ENCODE measurements at places on chromosomes 7 and 10.

GRCh38 chr10:77512219-77512578, 125.4 kb downstream of the KCNMA1 start:
- DNase-seq, result no peak

GRCh38 chr7:155763691-155764437, 48.4 kb downstream of the SHH start:
- DNase-seq, result peak; percentile 15

DNA sequence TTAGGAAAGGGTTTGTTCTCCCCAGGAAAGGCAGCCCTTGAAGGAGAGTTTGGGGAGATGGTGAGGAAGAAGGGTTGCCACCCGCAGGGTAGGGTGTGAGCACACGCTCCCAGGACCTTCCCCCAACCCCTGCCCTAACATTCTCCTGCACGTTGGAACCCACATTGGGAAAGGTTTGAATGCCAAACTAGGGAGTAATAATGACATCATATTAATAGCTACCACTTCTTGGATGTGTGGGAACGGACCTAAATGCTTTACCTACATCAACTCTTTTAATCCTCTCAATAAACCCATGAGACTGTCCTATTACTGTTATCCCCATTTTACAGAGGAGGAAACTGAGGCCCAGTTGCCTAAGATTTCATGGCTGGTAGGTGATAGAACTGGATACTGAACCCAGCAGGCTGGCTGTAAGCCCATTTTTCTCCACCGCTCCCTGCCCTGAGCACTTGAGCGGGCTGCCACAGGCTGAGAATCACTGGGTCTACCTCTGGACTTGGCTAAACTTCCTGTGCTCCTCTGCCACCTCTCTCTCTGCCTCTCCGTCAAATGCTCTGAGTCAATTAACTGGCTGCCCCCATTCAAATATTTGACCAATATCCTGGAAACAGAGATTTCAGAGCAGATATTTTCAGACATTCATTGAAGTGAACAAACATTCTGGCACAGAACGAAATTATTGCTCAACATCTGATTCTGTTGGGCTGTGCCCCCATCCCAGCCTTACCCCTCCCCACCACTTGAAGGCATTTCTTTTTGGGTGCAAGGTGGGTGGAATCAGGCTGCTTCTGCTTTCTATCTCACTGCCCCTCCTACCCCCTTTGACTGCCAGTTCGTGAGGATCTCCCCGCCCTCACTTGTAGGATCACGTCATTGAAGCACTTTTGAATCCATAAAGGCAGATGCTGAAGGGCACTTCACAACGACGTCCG, 129.7 kb downstream of the C10orf105 start:
- DNase-seq, result no peak

GRCh38 chr10:43648095-43648397, 635 bp downstream of the ZNF32 start:
- DNase-seq, result no peak

- DNase-seq, result no peak
These were observed 7.7 kb downstream of the DPCD start for GRCh38 chr10:101595591-101596433.

DNA sequence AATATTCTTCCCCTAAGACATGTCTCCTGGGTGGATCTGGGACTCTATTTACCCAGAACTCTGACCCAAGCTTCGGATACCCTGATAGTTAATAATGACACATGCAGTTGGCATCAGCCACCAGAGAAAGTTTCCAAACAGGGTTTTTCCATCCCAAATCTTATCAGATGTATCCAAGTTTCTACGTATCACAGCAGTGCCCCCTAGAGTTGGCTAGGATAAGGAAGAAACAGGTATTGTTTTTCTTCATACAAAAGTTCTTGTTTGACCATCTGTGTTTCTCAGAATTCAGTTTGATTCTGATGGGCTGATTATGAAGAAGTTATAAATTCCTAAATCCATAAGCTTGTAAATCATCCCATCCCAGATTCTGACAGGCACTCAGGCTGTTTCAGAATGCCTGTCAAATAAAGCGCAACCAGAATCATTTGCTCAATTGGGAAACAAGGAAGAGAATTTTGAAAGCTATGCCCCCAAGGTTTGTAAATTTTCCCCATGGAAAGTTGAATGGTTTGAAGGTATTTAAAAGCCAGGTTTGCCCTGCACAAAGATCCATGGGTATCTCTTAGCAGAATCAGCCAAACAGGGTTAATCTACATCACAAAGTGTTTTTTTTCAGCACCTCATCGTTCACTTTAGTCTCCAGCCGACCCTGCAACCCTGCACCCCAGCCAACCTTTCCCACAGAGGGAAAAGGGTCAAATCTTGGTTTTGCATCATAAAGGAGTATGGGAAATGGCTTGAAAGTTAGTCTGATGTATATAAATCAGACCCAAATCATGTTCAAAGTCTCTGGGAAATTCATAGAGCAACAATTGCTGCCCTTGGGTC, 47.4 kb downstream of the NRAP start:
- no peak for DNase-seq

DNA sequence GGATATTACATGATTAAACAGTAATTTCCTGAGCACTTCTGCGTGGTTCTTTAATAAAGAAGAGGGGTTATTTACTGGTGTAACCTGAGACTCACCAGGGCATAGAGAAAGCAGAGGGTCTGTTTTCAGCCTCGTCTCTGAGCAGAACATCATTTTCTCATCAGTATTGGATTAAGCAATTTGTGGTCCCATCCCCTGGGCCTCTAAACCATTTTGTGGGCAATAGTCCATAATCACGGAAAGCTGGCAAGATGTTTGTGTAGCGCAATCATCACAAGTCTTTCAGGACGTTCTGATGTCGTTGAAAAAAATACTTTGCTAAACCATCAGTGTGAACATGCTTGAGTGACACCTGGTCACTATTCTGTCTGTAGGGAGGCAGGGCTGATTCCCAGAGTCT, 37.1 kb upstream of the SEC61G start:
- DNase-seq, result no peak

DNA sequence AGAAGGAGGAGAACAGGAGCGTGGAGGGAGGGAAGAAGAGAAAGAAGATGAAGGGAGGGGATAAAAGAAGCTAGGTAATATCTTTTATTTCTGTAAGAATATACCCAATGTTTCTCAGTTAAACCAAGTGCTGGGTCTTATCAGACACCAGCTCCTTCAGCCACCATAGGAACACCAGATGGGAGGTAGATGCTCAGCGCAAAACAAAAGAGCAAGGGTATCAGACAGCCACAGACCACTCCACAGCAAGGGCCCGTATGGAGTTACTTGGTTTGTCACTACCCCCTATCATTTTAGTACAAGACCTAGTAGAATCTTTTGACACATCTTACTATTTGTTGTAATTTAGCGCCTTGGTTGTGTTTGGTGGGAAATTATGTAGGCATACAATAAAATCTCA, 65.9 kb upstream of the FAM133B start:
- no peak for DNase-seq

- DNase-seq, result no peak
These were observed 133.2 kb upstream of the TBX20 start for GRCh38 chr7:35386816-35387706.

GRCh38 chr10:20855398-20856038, 41.6 kb downstream of the NEBL start:
- no peak for DNase-seq

GRCh38 chr10:119166118-119166500, 595 bp upstream of the SFXN4 start:
- no peak for DNase-seq

GRCh38 chr7:107666790-107667189, 6.2 kb downstream of the SLC26A4 start:
- no peak for DNase-seq

- no peak for DNase-seq
These were observed 79.1 kb downstream of the MGMT start for GRCh38 chr10:129546106-129546505.

DNA sequence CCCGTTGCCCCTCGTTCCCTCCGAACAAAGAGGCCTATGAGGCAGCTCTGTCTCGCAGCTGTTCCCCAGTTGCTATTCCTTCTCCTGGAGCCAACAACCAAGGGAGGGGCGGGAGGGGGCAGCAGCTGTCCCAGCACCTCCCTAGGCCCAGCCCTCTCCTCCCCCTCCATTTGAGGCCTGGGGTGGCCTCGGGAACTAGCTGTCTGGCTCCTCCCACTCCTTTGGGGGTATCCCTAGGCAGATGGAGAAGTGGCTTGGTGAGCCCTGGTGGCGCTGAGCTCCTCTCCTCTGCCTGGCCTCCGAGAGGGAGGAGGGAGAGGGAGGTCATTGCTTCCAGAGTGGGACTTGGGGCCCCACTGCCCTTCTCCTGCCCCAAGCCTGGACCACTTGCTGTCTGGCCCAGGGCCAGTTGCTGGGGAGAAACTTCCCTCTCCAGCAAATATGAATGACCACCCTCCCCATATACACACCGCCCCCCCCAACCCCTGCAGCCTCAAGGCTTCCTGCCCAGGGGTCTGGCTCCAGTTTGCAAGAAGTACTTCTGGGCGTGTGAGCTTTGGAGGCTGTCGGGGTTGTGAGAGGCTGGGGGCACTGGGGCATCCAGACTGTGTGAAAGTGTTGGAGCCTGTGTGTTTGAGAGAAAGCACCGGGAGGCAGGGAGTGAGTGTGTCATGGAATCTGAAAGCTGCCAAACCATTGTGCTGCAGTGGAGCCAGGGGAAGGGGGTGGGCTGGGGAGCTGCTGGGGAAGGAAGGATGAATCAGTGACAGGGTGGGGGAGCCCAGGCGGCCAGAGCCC, 3.1 kb downstream of the FLNC start:
- DNase-seq, result no peak

- no peak for DNase-seq
These were observed 26.8 kb downstream of the PLAC9 start for GRCh38 chr10:80159166-80159873.

- DNase-seq, result no peak
These were observed 312.2 kb downstream of the GALNT17 start for GRCh38 chr7:71444130-71444529.

DNA sequence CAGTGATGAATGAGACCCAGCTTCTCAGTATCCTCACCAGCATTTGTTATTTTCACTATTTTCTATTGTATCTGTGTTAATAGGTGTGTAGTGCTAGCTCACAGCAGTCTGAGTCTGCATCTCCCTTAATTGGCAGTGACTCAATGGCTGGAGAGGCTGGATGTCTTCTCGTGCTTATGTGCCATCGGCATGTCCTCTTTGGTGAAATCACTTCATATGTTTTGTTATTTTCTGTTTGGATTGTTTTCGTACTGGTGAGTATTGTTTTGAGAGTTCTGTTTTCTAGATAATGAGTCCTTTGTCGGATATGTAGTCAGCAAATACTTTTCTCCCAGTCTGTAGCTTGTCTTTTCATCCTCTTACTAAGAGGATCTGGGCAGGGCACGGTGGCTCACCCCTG, 66.1 kb downstream of the AMZ1 start:
- no peak for DNase-seq

DNA sequence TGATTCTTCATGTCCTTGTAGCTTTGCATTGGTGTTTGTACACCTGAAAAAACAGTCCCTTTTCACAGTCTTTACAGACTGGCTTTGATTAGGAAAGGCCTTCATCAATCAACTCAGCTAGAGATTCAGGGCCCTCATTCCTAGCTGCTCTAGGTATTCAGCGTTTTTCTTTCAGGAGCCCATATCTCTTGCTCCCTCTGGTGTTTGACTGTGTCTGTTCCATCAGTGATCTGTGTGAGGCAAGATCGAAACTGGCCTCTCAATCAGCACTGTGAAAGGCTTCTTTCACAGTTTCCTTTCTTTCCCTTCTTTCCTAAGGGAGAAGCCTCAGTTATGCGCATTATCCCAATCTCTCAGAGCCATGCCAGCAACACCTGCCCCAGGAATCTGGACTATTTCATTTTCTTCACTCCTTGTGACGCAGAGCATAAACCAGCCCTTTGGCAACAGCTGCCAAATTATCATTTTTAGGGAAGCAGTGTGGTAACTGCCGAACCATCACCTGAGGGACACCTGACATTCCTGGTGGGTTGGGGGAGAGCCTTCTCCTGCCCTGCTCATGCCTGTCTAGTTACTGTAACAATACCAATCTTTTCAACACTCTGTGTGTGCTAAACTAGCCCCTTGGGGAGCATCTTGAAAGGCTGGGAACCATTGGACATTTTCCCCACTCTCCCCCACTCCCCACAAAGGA, 75.7 kb upstream of the CCDC71L start:
- DNase-seq, result no peak

GRCh38 chr7:19161671-19162070, 16.4 kb upstream of the FERD3L start:
- no peak for DNase-seq

- DNase-seq, result no peak
These were observed 32.3 kb downstream of the PODXL start for GRCh38 chr7:131524115-131524514.

DNA sequence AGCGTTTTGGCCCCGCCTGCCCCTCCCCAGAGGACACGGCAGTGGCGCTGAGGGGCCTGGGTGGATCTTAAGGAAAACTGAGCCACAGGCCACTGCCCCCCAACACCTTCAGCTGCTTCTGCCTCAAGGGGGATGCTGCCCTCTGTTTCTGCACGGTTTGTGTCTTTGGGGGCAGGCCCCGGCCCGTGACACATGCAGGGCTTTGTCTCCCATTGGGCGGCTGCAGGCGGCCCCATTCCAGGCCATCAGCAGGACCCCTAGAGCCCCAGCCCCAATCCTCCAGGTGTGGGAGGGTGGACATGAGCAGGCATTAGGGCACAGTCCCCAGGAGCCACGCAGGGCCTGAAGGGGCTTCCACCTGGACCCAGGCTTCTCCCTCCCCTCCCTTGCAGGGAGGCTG, 25.3 kb upstream of the PPP2R2D start:
- DNase-seq, result no peak

- no peak for DNase-seq
These were observed 47.3 kb upstream of the BPGM start for GRCh38 chr7:134599371-134599770.

DNA sequence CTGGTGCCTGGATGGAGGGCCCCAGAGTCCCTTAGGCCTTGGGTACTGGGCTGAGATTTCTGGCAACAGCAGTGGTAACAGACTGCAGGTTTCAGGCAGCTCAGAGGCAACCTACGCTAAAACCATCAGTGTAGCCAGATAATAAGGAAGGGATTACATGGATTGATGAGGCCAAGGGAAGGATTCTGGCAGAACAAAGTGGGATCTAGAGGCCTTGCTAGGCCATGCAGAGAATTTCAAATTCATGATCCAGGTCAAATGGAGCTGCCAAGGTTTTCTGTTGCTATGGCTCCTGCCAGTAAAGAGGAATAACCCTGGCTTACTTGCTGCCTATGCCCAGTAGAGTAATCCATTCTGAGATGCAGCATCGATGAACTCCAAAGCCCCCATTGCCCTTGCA, 445.7 kb downstream of the ADRA2A start:
- no peak for DNase-seq

GRCh38 chr10:132347211-132347930, 15.4 kb downstream of the LRRC27 start:
- DNase-seq, result no peak

- DNase-seq, result no peak
These were observed 158.8 kb downstream of the DNAJB6 start for GRCh38 chr7:157495594-157495993.

GRCh38 chr7:38177621-38178003, 433 bp upstream of the STARD3NL start:
- DNase-seq, result no peak

DNA sequence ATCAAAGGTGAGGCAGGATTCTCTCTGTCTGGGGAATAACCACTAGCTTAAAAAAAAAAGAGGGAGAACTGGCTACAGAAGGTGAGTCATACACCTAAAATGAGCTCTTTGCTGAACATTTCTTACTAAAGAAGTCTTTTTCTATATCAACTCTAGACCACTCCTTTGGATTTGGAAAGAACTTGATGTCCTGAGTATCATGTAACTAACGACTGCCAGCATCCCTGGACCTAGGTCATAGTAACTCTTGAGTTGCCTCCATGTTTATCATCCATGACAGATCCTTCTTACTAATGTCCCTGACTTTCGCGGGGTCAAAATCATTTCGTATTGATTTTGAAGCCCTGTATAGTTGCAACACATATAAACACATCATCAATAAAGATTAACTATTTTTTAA, 89.1 kb downstream of the CNOT4 start:
- DNase-seq, result no peak

Data from stimulated activated CD8-positive, alpha-beta memory T cell treated with anti-CD3 and anti-CD28 coated beads, Interleukin-12 subunit alpha, Interleukin-12 subunit beta, amount 100 ng/mL, for 1 hour (primary cell).